ENCODE measurements at places on chromosomes 11 and 22.

GRCh38 chr11:95222817-95223216, 8.2 kb downstream of the SESN3 start:
- DNase-seq, result no peak

DNA sequence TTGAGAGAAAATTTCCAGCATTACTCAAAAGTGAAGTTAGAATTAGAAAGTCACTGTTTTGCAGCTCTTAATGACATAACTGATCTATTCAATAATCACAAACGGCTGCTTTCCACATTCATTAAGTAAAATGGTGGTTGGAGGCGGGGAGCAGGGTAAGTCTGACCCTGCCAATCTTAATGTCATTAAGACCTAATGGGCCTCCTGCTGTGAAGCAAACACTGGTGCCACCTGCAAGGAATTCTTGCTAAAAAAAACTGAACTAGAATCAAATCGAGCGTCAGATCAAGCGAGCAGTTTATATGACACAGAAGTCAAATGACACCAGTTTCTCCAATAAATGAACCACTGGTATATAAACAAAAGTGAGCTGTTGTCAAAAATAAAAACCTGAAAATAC, 351.5 kb downstream of the BRD1 start:
- DNase-seq, result no peak

- no peak for DNase-seq
Observed at GRCh38 chr22:20011123-20011992, 5.3 kb downstream of the ARVCF start.

DNA sequence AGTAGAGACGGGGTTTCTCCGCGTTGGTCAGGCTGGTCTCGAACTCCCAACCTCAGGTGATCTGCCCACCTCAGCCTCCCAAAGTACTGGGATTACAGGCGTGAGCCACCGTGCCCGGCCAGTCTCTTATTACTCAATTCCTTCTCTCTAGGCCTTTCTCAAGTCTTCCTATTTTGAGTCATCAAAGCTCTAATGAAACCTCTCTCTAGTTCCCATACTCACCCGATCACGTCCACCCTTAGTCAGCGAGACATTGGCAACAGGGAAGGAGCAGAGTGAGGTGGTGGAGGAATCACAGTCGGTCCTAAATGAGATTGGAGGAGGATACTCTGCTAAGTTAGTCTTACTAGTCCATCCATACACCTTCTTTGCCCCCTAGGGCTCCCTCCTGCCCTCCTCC, 5.0 kb downstream of the BSCL2 start:
- no peak for DNase-seq

DNA sequence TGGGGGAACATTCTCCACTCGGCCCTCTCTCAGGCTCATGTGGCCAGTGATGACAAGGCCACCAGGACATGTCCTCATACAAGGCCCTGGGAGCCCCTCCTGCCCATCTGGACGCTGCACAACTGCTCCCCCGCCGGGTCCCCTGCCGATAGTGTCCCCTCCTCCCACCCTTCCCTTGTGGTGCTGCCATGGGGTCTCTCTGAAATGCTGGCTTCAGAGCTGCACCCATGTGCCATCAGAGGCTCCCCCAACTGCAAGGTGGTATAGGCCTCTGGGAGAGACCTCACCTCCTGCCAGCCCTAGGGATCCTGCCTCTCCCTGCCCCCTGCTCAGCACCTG, 113.0 kb downstream of the KCNQ1OT1 start:
- no peak for DNase-seq

- DNase-seq, result no peak
Observed at GRCh38 chr11:112882494-112883381, 78.5 kb upstream of the NCAM1 start.
